ENCODE measurements at places on chromosomes 5 and 9. TPM values are rescaled to one million over a fixed set of nuclear protein-coding genes. Genes with fewer than 3 reads are reported as not detected.

DNA sequence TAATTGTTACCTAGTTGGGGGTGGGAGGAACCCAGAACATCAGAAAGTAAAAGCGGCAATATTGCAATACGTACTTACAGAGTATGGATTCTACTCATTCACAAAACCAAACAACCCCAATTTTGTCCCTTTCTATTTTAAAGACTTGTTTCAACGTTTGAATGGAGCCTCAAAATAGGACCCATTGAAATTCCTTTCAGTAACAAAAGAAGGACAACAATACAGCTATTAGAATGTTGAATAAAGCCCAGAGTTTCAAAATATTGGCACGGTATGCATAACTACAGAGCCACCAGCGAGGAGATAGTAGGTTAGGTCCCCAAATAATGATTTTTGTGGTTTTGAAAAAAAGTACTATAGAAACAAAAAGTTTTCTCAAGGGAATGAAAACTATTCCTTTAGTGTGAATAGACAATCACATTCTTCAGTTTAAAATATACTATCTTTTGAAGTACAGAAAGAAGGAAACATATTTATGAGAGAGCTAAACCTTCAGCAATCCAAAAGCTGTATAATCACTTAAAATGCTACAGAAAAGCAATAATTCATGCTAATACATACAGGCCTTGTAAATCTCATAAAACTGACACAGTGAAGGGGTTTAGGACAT lies 235.5 kb downstream of the RFX3 start:
- no peaks in the 10 kb centered on the region for H3K4me1 ChIP-seq
- H3K4me3 ChIP-seq, result no peak overlapping the region
- no peaks in the 10 kb centered on the region for H3K36me3 ChIP-seq
- no peaks in the 10 kb centered on the region for H3K27me3 ChIP-seq

DNA sequence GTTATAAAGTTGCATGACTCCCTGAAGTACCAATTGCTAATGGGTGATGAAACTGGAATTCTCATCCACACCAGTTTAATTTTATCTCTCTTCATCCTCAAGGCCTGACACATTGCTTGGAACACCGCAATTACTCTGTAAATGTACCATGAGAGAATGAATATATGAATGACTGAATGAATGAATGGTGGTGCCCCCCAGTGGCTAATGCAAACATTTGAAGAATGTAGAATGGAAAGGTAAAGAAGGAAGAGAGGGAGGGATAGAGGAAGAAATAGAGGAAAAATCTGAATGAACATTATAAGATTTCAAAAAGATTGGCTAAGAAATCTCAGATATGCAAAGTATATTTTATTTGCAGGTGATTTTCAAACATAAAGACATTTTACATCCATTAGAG lies 13.1 kb downstream of the PAPPA start:
- H3K36me3 ChIP-seq, result no peaks in the 10 kb centered on the region
- H3K27me3 ChIP-seq, result no peaks in the 10 kb centered on the region
- no peaks in the 10 kb centered on the region for H3K4me1 ChIP-seq
- H3K27ac ChIP-seq, result no peak overlapping the region
- no peak for DNase-seq

DNA sequence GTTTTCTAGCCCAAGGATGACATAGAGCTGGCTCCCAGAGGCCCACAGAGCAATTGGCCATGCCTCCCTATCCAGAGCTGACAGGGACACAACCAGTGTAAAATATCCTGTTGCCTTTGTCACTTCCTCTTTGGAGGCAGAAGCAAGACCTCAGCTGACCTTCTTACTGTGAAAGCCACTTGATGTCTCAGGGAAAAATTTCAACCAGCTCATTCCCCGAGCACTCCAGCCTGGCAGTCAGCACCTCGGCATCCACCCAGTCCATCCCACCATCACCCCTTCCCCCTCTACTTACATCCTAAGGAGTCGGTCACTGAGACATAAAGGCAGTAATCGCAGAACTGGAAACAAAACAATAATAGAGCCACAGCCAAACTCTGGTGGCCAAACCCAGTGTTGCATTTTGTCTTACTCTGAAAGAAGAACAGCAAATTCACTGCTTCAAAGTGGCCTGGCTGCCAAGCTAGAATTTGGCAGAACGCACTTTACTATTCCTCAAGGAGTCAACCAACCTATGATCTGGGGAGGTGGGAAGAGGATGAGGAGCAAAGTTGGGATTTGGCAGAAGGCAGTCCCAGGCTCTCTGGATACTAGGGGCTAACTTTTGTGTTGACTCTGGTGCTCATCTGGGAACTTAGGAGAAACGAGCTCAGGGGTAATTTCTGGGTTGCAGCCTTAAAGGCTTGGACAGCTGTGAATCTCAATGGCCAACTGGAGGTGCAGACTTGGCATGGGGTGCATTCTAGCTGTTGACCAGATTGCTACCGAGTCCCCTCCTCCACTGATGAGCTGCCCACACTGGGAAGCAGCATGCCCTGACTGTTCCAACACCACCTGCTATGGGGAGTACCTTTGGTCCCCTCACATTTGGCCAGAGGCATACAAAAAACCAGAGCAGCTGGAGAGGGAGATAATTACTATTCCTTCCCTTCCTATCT lies 13.6 kb downstream of the NIPAL4 start:
- H3K27me3 ChIP-seq, result no peaks in the 10 kb centered on the region
- DNase-seq, result no peak
- H3K27ac ChIP-seq, result no peak overlapping the region
- H3K4me3 ChIP-seq, result no peak overlapping the region
- H3K4me1 ChIP-seq, result no peaks in the 10 kb centered on the region
- no peaks in the 10 kb centered on the region for H3K36me3 ChIP-seq

GRCh38 chr5:93454896-93455295 lies 126.1 kb downstream of the NR2F1-AS1 start:
- no peak overlapping the region for H3K4me3 ChIP-seq
- H3K36me3 ChIP-seq, result no peaks in the 10 kb centered on the region
- no peak overlapping the region for H3K27ac ChIP-seq
- H3K27me3 ChIP-seq, result no peaks in the 10 kb centered on the region
- H3K4me1 ChIP-seq, result no peaks in the 10 kb centered on the region

- H3K4me3 ChIP-seq, result no peak overlapping the region
- H3K27ac ChIP-seq, result no peak overlapping the region
- no peaks in the 10 kb centered on the region for H3K36me3 ChIP-seq
- no peak for DNase-seq
- no peaks in the 10 kb centered on the region for H3K4me1 ChIP-seq
Observed at GRCh38 chr9:130919559-130920145, 19.4 kb downstream of the FIBCD1 start.

PCDHB9 gene
- total RNA-seq, result 4.6 TPM

ARID3C gene
- not detected for total RNA-seq

ASS1 gene
- total RNA-seq, result 514 TPM

DPYSL3 gene
- 34.7 TPM for total RNA-seq

All from breast epithelium (tissue), 4 donors.